Amygdala (tissue), 56 donors: ENCODE measurements at places on chromosomes 13 and 19.

GRCh38 chr13:71712988-71713653 is 153.9 kb downstream of the DACH1 start:
- no peak for DNase-seq

DNA sequence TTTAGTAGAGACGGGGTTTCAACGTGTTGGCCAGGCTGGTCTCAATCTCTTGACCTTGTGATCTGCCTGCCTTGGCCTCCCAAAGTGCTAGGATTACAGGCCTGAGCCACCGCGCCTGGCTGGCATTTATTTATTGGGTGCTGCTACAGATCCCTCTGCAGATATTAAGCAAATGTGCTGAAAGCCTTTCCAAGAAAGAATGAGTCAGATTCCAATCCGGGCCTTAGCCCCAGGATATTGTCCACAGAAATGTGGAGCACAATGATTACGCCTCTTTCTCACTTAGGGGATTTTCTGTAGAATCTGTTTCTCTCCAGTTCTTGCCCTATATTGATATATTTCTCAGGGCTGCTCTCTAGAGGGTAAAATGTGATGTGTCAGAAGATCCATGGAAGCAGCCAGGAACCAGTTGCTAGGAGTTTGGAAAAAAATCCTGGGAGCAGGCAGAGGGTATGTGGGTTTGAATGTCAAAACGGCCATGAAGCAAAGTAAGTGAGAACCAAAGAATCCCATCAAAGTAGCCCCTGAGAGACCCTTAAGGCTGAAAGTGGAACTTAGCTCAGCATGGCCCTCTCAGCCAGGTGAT is 24.8 kb upstream of the IGFL4 start:
- DNase-seq: no peak

- DNase-seq: no peak
Measured at GRCh38 chr13:73767747-73768315, 366.4 kb downstream of the KLF12 start.

DNA sequence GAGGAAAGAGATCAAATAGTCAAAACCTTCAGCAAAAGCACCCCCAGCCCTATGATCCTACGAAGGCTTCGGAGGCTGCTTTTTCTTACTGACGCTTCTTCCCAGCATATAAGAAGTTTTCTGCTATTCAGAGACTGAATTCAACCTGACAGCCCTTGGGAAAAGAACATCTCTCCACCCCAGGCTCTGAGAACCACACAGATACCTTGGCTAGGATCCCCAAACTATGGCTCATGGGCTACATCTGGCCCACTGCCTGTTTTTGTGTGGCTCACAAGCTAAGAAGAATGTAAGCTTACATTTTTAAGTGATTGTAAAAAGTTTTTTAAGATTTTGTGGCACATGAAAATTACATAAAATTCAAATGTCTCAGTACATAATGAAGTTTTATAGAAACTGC is 3.0 kb downstream of the SLC15A1 start:
- DNase-seq: no peak

DNA sequence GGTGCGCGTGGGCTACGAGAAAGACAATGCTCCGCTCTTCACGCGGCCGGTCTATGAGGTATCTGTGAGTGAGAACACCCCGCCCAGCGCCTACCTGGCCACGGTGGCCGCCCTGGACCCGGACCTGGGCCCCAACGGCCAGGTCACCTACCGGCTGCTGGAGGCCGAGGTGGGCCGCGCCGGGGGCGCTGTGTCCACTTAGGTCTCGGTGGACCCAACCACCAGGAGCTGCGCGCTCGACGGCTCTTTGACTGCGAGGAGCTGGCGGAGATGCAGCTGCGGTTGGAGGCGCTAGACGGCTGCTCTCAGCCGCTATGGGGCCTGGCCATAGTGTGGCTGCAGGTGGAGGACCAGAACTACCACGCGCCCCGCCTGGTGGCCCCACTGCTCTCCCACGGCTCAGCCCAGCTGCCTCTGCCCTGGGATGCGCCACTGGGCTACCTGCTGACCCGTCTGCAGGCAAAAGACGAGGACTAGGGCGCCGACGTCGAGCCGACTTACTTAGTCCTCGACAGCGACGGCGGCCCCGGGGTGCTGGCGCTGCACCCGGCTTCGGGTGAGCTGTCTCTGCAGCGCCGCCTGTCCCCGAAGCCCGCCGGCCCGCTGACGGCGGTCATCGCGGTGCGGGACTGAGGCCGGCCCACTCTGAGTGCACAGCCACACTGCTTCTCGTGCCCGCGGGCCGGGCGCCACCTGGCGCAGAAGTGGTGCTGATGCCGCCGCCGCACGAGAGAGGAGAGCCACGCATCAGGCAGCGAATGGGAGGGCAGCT is 173.0 kb downstream of the OLFM4 start:
- no peak for DNase-seq

DNA sequence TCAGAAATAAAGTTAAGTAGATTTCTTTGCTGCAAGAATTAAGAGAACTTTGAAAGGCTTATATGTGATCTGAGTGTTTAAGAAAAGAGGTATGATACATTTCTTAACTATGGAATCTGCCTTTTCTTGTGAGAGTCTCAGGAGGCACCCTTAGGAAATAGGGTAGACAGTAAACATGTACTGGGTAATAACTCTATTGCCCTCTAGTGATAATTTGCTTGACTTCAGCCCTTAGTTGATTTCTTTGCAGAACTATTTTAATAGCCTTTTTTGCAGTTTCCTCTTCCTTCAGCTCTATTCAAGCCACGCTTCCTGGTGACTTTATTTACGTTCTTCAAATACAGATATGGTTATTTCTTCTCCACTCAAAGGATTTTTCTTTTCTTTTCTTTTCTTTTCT is 37.0 kb upstream of the CCNA1 start:
- no peak for DNase-seq

DNA sequence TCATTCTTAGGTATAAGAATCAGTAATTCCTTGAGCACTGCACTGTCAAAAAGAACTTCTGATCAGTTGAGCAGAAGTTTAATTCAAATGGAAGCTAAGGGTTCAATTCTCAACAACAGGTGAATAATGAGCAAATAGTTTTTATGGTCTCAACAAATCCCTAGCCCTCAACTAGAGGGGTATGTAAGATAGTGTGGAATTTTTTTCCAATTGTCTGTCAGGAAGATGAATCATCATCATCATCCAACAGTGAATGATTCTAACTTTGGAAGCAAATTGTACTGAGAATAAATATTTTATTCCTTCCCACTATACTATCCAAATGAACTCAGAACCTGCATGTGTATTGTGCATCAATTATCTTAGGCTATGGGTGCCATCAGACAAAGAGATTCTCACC is 372.7 kb downstream of the ENOX1 start:
- no peak for DNase-seq
